CD4-positive, alpha-beta T cell treated with Interleukin-4 for 4 hours (primary cell): ENCODE measurements at places on chromosomes 6 and 20.

DNA sequence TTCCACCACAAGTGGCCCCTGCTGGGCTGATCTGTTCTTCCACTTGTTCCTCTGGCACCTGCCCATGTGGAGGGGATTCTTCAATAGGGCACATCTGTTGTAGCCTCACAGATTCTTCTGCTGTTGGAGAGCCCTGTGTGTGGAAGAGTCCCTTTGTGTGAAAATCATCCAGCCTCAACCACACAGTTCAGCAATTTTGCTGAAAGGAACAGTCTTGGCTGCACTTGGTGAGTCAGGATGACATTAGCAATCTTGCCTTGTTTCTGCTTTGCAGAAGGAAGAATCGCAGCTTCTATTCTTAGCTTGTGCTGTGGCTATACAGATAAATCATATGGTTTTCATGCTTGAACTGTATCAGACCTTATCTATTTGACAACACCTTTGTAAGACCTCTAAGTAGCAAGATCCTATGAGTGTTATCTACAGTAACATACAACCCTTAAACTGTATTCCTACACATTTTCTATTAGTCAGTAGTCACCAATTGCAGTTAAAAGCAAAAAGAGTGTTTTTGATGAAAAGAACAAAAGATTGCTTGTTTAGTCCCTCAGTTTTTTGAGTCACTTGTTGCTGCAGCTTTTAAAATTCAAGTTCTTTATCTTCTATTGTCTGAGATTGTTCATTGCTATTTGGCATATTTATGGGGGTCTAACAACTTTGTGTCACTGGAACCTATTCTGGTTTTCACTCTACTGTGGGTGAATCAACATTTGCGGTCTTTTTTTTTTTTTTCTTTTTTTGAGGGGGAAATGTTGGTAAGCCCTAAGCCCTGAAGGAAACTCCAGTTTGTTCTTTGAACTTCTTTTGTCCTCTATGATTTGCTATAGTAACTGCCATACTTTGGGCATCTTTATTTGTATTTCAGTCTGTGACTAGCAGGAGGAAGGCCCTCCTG is 231.6 kb downstream of the TFAP2B start:
- DNase-seq, result no peak

GRCh38 chr6:86016077-86016476 is 373.4 kb upstream of the SYNCRIP start:
- no peak for DNase-seq

- no peak for DNase-seq
These were observed 134.0 kb upstream of the MARCKS start for GRCh38 chr6:113723182-113723581.

- DNase-seq, result no peak
These were observed 97.8 kb upstream of the CARMIL1 start for GRCh38 chr6:25181350-25181724.

- peak; percentile 4 for DNase-seq
These were observed 93.4 kb upstream of the NHSL1 start for GRCh38 chr6:138592749-138593123.

- DNase-seq, result no peak
These were observed 6.7 kb upstream of the CDKN1A start for GRCh38 chr6:36671687-36672375.

- DNase-seq, result no peak
These were observed 295.9 kb upstream of the FERMT1 start for GRCh38 chr20:6418732-6419131.

GRCh38 chr6:104574135-104574750 is 285.5 kb downstream of the HACE1 start:
- no peak for DNase-seq

- no peak for DNase-seq
These were observed 13.2 kb upstream of the CST4 start for GRCh38 chr20:23702021-23702420.

- DNase-seq, result no peak
These were observed 3.9 kb downstream of the TXLNB start for GRCh38 chr6:139287868-139288267.

DNA sequence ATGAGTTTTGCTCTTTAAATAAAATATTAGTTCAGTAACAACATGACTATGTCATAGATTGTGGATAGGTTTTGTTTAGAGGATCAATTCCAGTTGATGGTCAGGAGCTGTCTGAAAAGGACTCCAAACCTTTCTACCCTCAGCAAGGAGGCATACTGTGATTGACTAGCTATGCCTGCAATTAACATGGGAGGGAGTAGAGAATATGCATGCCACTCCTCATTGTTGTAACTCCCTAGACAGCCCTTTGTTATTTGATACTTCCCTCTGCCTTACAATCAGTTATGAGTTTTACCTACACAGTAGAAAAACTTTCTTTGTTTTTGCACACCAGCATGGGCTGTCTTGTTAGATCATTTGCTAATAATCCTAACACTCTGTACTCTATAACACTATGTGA is 1418.5 kb downstream of the KHDRBS2 start:
- no peak for DNase-seq

DNA sequence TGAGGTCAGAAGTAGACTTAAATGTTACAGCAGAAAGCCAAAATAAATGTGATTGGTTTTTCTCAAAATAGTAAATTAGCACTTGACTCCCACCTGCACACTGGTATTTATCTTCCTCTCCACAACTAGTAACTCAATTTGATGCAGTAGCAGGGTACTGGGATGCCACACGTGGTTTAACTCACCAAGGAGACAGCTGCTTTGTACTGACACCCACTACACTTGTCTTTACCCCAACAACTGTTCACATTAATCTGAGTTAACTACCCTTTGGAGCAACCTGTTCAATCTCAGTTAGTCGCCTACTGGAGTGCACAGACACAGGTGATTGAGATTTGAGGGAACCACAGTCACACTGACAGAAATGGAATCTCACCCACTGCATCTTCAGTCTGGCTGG is 242.1 kb downstream of the PRKN start:
- no peak for DNase-seq

- DNase-seq, result no peak
These were observed 70.0 kb downstream of the FAM50B start for GRCh38 chr6:3919130-3919628.

GRCh38 chr6:127635091-127635490 is 58.1 kb downstream of the C6orf58 start:
- no peak for DNase-seq

- no peak for DNase-seq
These were observed 17.4 kb upstream of the PBOV1 start for GRCh38 chr6:138235693-138236092.

DNA sequence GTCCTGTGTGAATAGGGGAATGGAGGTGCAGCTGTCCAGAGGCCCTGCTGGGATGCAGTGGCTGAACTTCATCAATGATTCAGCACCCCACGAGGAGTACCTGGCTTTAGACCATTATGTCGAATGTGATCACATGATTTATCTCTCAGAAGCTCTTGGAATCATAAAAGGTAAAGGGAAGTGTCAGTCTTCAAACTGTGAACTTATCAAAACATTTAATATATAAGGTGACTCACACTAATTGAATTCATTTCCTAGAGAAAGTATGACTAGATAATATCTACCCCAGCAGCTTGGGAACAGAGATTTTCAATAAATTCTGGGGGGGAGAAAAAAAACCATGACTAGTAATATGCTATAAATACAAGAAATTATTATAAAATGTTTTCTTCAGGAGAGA is 29.5 kb downstream of the ALDH8A1 start:
- DNase-seq, result no peak

- peak; percentile 55 for DNase-seq
These were observed at the start of gene DNMT3B for GRCh38 chr20:32761831-32762753. TSS of gene DNMT3B (plus strand) at chr20:32762385. CDS start at chr20:32780324, 17,939 bp downstream.

DNA sequence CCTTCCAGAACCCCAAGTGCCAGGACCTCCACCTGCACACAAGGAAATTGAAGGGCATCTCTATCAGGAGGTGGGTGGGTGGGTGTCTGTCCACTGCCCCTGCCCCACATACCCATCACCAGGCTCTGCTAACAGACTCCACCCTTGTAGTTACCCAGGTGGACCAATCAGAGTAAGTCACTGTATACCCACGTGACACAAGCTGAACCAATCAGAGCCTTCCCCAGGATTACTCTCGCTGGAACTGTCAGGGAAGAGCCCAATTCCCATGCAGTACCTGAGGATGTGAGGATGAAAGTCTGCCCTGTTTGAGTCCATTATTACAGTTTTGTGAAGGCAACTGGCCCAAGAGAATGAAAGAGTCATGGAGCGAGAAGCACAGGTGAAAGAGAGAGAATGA is 4.2 kb downstream of the OCSTAMP start:
- no peak for DNase-seq

- DNase-seq, result no peak
These were observed 45.9 kb downstream of the RIPOR3 start for GRCh38 chr20:50645253-50646068.

DNA sequence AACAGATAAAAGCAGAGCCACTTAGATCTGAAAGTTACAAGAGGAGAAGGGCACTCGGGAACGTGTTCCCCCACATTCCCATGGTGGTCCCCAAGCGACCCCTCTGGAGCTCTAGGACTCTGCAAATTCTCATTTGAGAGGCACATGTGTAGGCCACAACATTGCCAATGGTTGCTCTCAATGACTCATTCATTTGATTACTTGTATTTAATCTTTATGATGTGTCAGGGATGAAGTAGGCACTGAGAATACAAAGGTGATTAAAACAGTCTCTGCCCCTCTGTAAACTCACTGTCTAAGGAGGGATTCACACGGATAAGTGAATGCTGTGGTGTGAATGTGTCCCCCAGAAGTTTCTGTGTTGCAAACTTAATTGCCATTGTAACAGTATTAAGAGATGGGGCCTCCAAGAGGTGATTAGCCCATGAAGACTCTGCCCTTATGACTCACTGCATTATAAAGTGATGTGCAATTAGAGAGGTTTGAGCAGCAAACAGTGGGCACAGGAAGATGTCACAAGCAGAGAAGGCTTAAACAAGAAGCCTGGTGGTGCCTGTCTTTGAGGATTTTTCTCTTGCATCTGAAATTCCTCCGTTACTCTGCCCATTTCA is 34.0 kb upstream of the TRAM2 start:
- no peak for DNase-seq

GRCh38 chr6:89082486-89082891 is 1.9 kb downstream of the PNRC1 start:
- peak; percentile 13 for DNase-seq

- DNase-seq, result no peak
These were observed 1.3 kb upstream of the CDKN1A start for GRCh38 chr6:36677059-36677749.

- peak; percentile 95 for DNase-seq
These were observed at the start of gene CEP57L1 for GRCh38 chr6:109095036-109095834. TSS of gene CEP57L1 (plus strand) at chr6:109095507. CDS start at chr6:109145222, 49,715 bp downstream.

DNA sequence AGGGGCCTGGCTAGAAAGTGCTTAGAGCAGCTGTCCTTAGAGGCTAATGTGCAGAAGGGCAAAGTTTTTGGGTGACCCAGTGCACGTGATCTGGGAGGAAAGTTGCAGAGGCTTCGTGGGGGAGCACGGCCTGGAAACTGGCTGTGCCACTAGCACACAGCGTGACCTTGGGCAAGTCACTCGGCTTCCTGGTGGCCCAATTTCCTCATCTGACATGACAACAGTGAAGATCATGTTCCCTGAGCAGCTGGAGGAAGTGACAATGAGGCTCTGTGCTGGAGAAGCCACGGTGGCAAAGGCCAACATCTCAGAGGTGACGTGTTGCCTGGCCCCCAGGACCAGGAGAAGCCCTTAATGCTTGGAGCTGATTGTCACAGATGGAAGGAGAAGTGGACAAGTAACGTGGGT is 99.5 kb downstream of the FOXC1 start:
- no peak for DNase-seq

- DNase-seq, result no peak
These were observed 11.2 kb upstream of the MMP24 start for GRCh38 chr20:35215066-35215956.

- DNase-seq, result no peak
These were observed 612.2 kb downstream of the HDGFL1 start for GRCh38 chr6:23181356-23182110.

DNA sequence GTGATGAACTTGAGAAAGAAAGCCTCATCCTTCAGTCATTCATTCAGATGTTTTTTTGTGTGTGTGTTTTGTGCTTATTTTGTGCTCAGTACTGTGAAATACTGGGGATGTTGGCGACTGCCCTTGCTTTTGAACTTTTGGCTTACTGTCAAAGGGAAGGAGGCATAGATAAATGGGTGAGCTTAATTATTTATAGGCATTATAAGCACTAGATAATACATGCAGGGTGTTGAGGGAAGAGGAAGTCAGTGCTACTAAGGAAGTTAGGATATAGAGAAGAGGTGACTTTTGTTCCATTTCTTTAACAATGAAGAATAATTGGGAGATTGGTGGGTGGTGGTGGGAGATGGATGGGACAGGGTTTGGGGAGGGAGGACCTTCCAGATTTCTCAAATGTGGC is 23.6 kb downstream of the XRN2 start:
- no peak for DNase-seq

DNA sequence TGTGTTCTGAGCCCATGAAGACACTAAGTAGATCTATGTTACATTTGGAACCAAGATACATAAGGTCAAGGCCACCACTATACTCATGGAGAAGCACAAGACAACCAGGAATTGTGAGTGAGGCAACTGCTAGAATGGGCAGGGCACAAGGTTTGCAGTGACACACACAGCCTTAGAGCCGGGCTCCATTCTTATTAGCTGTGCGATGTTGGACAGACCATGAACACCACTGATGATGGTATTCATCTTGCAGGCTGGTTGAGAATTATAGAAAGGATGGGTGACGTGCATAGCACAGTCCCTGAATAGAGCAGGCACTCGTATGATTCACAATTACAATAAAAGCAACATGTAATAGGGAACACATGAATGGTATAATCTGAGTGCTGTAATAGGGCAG is 172.4 kb downstream of the GJA10 start:
- DNase-seq, result no peak

GRCh38 chr20:57564180-57564802 is 3.4 kb downstream of the PCK1 start:
- no peak for DNase-seq

DNA sequence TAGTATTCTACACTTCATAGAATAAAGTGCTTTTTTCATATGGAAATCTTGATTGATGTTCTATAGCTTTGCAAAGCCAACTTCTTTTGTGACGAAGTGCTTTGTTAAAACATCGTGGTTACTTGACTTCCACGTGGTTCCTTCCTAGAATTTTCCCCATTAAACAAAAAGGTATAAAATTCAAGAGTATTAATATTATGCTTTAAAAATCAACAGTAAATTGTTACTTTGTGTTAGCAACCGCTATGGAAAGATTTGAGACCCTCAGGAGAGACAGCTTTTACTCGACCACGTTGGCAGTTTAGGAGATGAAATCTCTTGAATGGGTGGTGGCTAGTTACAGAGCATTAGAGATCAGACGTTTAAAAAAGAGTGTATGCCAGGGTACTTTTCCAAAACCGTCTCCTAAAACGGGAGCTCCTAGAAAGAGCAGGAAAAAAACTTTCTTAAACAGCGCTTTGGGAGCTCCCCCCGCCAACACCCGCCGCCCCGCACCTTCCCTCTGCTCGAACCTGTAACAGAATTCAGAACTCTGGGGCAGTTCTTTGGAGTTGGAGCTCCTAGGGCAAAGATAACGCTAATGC is 920 bp downstream of the GJA1 start:
- DNase-seq, result no peak

- DNase-seq, result no peak
These were observed 117.4 kb downstream of the BTBD9 start for GRCh38 chr6:38522322-38522721.

- DNase-seq, result no peak
These were observed 528.2 kb upstream of the MARCKS start for GRCh38 chr6:113328886-113329381.
